Retina (tissue), 1 donor: ENCODE measurements at places on chromosomes 6 and 20.
A peak's percentile ranks its signal among the peaks of the same experiment; 100 is the strongest.

- DNase-seq = no peak
Measured at GRCh38 chr6:151436802-151437201, 15.1 kb downstream of the RMND1 start.

DNA sequence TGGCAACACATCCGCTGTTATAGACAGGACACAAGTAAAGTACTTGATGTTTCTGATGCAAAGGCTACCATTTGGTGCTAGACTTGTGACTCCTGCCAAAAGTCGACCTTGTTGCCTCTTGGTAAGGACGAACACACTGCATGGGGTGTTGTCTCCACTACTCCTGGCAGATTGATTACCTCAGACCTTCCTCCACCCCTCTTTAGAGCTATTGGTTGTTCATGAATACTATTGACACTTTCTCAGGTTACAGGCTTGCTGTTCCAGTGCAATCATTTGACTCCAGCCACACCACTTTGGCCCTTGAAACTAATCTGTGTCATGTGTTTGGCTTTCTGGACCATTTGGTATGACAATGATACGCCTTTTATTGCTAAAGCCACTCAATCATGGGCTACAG lies 62.3 kb downstream of the TRMT11 start:
- DNase-seq = no peak

DNA sequence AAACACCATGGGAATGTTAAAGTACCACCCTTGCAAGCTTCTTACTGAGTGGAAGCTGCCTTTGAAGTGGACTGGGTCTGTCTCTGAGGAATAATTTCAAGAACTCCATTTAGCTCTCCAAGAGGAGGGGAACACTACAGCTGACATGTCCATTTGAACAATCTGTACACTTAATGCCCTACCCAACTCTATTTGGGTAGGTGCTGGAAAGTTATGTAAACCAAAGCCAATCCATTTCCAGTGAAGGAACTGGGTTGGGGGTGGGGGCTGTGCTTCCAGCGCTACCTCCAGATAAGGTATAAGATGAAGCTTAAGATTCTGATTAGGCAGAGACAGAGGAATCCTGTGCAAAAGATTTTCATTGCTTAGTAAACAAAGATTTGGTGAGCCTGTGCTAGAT lies 122.0 kb downstream of the TCP11 start:
- DNase-seq = no peak

GRCh38 chr6:79872986-79873385 lies 74.4 kb downstream of the ELOVL4 start:
- DNase-seq = no peak

GRCh38 chr6:17957498-17957897 lies 29.9 kb downstream of the KIF13A start:
- no peak for DNase-seq

DNA sequence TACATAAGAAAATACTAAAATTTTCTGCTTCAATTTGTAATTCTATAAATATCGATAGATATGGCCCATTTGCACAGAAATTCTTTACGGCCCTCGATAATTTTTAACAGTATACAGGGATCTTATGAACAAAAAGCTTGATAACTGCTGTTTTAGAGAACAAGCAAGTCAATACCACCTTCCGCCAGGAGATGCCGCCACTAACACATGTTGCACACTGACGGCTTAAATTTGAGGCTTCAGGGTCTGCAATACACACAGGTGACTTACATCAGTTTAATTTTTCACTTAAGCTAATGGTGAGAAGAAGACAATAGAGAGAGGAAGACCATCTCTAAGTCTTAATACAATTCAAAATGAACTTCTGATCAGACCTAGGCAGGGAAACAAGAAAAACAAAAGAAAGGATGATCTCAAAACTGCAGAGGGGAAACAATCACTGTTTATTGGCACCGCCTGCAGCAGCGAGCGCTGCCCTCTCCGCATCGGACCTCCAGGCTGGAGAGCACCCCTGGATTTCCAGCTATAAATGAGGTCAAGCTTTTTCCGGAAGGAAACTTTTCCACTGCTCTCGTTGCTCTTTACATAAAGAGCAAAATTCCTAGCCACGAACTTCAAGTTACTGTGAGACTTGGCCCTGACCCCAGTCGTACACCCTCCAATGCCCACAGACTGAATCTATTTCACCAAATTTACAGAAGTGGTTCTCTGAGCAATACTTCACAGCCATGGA lies 53.9 kb downstream of the OTOR start:
- peak; percentile 71 for DNase-seq

DNA sequence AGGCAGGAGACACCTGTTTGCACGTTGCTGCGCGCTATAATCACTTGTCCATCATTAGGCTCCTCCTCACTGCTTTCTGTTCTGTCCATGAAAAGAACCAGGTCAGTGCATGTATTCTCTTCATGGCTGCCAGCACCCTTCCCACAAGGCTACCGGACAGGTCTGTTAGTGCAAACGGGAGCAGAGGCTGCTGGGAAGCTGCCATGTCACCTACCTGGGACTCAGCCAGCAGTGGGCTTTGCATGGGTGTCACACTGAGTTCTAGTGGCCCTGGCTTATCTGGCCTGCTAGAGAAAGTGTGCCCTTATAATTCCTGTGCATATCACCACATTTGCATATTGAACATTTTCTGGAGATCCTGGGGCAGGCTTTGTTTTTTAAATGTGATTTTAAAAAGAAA lies 24.8 kb downstream of the LYRM2 start:
- DNase-seq = no peak

- DNase-seq = no peak
Measured at GRCh38 chr6:121504227-121504626, 68.8 kb downstream of the GJA1 start.

DNA sequence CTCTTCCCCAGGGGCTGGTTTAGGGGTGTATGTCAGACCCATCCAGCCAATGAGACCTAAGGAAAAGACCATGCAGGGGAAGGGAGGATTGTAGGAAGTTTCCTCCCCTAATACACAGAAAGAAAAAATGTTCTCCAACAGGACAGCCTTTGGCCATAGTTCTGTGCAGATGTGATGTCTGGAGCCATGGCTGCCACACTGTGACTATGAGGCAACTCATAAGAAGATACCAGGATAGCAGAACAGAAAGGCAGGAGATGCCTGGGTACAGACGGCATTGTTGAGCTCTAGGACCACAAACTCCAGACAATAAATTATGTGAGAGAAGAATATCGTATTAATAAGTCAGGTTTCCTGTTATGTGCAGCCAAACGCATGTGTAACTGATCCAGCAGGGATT lies 156.7 kb downstream of the PREX1 start:
- no peak for DNase-seq

DNA sequence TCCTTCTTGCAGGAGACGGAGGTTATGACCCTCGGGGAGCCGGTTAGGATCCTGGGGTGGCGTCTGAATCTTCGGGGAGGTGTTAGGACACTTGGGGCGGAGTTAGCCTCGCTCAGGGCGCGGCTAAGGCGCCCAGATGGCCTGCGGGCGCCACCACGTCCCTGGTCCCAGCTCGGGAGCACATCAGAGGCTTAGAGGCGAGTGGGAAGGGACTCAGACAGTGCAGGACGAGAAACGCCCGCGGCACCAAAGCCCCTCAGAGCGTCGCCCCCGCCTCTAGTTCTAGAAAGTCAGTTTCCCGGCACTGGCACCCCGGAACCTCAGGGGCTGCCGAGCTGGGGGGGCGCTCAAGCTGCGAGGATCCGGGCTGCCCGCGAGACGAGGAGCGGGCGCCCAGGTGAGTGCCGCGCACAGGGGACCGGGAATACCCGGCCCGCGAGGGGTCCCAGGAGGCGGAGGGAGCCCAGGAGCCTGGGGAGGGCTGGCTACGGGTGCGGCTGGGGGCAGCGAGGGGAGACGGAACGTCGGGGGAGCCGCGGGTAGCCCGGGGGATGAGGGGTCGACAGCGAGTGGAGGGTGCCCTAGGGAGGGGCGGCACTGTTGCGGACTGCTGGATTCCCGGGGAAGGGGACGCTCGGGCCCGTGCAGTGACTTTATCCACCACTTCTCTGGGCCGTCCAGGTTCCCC lies at the start of gene HCK:
TSS of gene HCK (plus strand) at position 153 of the 688 bp plus-strand sequence.
- peak; percentile 51 for DNase-seq

DNA sequence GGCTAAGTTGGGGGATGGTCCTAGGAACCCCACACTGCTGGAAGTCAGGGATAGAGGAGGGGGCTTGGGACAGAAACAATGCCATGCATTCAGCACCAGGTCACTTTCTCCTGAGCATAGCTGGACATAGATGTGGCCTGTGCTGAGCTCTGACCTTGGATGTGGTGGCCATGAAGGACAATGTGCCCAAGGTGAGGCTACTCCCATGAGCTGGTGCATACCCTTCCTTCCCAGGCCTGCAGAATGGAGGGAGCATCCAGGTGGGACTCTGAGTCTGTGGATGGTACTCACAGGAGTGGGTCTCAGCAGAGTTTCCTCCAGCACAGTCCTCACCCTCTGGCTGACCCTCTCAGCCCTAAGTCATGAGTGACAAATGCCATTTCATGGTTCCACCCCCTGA lies 16.9 kb downstream of the CST9L start:
- DNase-seq = no peak

DNA sequence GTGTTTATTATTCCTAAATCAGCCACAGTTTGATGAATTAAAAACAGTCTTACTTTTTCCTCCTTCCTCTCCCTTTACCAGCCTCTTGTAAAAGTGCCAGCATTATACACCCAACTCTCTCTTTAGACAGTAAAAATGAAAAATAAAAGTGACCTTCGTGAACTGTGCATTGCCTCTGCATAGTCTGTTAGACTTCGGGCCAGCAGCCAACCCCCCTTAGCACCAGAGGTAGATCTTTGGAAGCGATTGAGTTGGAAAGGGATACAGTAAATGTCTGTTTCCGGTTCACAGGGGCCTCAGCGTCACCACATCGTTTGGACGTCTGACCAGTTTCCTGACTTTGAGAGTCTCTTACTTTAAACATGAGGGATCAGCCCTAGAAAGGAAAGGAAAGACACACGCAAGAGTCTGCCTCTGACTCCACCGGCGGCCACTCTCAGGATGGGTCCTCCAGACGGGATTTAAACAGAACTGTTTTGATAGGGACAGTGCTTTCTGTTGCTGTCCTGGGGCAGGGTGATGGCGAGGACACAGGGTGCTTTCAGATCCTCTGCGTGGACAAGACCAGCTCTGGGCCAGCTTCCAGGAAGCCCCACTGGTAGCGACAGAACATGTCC lies 206.6 kb upstream of the PREP start:
- no peak for DNase-seq
